T follicular helper cell (primary cell): ENCODE measurements at places on chromosomes 2 and 18.

- DNase-seq: no peak
Measured at GRCh38 chr2:199875400-199875799, 24.4 kb upstream of the FTCDNL1 start.

DNA sequence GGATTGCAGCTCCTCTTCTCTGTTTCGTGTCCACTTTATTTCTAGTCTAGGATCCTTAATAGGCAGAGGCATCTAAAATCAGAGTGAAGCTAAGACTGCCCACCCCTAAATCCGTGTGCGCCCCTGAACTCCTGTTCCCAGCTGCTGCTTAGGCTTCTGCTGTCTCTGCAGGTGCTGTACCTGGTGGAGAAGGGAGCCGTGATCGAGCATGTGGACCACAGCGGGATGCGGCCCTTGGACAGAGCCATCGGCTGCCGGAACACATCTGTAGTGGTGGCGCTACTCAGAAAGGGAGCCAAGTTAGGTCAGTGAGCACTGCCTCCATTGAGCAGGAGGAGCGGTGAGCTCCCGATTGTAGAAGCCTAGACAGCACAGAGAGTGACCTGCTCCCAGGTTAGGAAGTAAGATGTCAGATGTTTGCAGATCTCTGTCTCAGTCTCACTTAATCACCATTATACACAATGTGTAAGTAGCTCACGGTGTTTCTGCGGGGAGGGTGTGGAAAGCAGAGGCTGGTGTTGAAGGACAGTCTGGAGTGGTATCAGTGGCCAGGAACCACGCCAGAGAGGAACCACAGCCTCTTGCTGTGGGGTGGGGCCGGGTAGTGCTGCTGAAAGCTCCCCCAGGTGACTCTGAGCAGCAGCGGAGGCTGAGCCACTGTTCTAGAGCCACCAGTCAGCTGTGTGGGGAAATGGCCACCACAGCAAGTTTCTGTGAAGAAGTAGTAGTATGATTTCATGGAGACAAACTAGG is 62.3 kb downstream of the WDSUB1 start:
- no peak for DNase-seq

DNA sequence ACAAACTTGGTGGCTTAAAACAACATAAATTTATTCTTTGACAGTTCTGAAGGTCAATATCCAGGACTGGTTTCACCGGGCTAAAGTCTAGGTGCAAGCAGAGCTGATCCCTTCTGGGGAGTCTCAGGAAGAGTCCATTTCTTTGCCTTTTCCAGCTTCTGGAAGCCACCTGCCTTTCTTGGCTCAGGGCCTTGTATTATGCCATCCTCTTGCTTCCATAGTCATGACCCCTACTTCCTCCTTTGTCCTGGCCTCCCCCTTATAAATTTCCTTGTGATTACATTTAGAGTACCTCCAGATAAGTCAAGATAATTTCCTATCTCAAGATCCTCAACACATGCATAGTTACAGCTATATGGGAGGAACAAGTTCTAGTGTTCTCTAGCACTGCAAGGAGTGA is 1089.5 kb downstream of the LRP1B start:
- DNase-seq: no peak

DNA sequence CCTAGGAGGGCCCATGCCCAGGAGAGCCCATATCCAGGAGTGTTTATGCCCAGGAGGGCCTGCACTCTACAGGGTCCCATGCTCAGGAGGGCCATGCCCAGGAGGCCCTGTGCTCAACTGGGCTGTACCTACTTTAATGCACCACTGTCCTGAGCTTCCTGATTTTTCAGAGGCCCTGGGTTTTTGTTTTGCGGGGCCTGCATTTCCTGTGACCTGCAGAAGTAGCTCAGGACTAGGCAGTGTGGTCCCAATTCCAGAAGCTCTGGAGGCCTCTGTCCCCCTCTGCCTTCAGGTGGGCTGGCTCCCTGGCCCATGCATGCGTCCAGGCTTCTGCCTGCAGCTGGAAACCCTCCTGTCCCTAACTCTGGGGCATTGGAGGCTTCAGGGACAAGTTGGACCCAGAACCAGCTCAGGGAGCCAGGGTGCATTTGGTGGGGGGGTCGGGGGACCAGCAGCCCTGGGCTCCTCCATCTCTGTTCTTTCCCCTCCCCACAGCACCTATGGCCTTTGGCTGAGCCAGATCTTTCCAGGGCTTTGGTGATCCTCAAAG is 10.8 kb downstream of the GPR35 start:
- DNase-seq: no peak
